Activated CD8-positive, alpha-beta T cell treated with anti-CD3 and anti-CD28 coated beads, Interleukin-2, amount 10 ng/mL, durations not matched to agents 7 days and 5 days (primary cell): ENCODE measurements at places on chromosomes 2 and 18. TPM values are rescaled to one million over a fixed set of nuclear protein-coding genes. Genes with fewer than 3 reads are reported as not detected.

The POMC gene
- 2.1 TPM for total RNA-seq

The GLI2 gene
- total RNA-seq = 2.2 TPM

The TUBA3E gene
- not detected for total RNA-seq

The ST6GAL2 gene
- not detected for total RNA-seq

The CRIM1 gene
- 3.7 TPM for total RNA-seq

The SPR gene
- total RNA-seq = 0.79 TPM

The FAM124B gene
- total RNA-seq = 0.21 TPM

The SLC9A4 gene
- total RNA-seq = 0.08 TPM

The TET3 gene
- 20.9 TPM for total RNA-seq

The LRP2 gene
- total RNA-seq = 0.03 TPM

The DYNAP gene
- not detected for total RNA-seq

The TSGA10 gene
- 6.9 TPM for total RNA-seq

The CELF4 gene
- total RNA-seq = not detected

The CCDC148 gene
- total RNA-seq = not detected

The KLHL14 gene
- total RNA-seq = not detected

The MLPH gene
- not detected for total RNA-seq

The ID2 gene
- 257 TPM for total RNA-seq

The C2orf92 gene
- 4.0 TPM for total RNA-seq

The PLGLB1 gene
- 2.0 TPM for total RNA-seq

The RGPD3 gene
- total RNA-seq = 0.31 TPM
